ENCODE measurements at places on chromosomes 11 and 22. TPM values are rescaled to one million over a fixed set of nuclear protein-coding genes. Genes with fewer than 3 reads are reported as not detected.
A peak's percentile ranks its signal among the peaks of the same experiment; 100 is the strongest.

DNA sequence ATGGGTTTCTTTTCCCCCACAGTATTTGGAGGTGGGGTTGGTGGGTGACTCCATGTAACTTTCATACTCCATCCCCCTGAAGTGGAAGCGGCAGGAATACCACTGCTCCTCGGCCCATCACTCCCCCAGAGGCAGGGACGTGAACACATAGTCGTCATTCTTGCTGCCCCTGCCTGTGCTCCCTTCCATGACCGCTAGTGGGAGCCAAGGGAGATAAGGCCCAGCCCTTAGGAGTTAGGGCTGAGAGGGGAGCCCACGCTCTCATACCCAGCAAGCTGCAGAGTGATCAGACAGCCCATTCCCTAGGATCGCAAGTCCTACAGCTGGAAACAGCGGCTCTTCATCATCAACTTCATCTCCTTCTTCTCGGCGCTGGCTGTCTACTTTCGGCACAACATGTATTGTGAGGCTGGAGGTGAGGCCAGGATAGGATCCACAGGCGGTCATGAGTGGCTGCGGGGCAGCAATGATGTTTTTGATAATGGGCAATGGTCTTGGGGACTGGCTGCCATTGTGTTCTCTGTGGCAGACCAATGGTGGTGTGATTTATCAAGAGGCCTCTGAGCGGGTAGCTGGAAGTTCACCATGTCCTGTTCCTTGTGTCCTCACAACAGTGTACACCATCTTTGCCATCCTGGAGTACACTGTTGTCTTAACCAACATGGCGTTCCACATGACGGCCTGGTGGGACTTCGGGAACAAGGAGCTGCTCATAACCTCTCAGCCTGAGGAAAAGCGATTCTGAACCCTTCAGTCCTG lies 15.9 kb downstream of the RHOG start:
- no peak for DNase-seq

DNA sequence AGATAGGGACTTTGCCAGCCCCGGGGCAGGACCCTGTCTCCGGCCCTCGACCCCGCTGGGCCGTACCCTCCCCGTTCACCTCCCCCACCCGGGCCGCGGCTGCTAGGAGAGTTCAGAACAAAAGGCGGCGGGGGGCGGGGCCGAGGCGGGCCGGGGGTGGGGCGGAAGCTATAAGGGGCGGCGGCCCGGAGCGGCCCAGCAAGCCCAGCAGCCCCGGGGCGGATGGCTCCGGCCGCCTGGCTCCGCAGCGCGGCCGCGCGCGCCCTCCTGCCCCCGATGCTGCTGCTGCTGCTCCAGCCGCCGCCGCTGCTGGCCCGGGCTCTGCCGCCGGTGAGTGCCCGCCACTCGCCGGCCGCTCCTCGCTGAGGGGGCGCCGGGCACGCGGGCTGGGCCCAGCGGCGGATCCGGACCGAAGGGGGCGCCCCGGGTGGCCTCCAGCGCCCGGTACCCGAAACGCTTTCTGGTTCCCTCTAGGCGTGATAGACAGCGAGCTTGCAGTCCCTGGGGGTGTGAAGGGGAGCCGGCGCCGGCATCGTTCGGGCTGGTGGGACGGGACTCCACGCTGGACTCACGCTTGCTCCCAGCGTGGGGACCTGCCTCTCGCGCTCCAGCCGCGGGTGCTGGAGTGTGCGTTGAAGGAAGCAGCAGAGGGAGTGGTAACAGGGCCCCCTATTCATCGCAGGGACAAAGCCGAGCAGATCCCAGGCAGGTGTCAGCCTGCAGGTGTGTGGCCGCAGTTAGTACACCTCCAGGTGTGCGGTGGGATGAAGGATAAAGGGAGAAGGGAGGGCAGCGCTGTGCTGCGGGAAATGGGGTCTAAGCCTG lies at the start of gene MMP11:
Gene MMP11 (plus strand): TSS at position 201 of the 825 bp plus-strand sequence. CDS start 22 bp downstream, at position 223.
- no peak for DNase-seq

DNA sequence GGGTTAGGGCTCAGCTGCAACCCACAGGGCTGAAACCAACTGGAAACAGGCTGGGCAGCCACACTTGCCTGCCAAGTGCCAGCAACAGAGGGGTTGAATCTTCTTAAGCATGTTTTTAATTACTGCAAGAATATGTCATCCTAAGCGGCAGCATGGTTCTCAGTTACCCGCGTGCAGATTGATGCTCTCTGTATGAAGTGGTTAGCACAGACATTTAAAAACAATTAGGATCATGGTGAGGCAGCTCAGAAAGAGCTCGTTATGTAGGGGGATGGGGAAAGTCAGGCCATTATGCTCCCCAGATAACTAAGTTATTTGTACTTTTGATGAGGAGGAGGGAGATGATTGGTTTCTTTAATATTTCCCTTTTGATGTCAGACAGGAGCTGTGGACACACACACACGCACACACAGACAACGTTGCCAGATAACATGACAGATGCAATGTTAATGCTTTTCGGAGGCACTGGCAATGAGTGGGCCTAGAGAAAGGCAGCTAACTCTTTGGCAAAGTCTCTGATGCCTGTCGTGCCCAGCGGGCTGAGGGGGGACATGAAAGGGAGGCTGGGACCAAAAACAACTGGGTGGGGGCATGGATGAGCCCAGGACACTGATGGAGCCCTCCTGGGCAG lies 389.7 kb downstream of the NXPE2 start:
- no peak for DNase-seq

DNA sequence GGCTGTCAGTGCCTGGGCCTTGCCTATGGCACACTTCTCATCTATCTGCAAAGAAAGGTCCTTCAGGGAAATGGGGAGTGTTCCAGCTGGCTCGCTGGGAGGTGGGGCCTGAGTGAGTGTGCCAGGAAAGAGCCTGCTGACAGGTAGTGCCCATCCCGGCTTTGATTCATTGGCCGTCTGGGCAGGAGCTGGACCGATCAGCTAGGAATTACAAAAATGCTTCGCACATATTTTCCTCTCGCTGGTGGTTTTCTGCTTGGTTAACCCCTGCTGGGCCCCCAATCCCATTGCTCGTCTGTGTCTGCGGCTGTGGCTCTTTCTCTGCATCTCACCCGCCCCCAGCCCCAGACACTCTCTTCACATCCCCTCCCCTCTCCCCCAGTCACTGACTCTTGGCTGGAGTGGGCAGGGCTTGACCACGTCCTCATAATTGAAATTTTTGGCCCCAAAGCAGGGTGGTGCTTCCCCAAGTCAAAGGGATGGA lies 10.8 kb downstream of the LIF start:
- DNase-seq, result peak; percentile 88

- no peak for DNase-seq
These were observed 4.4 kb downstream of the PGGHG start for GRCh38 chr11:293271-293851.

- no peak for DNase-seq
These were observed 7.1 kb upstream of the BACE1-AS start for GRCh38 chr11:117284053-117284452.

The OR51B2 gene
- total RNA-seq, result not detected

DNA sequence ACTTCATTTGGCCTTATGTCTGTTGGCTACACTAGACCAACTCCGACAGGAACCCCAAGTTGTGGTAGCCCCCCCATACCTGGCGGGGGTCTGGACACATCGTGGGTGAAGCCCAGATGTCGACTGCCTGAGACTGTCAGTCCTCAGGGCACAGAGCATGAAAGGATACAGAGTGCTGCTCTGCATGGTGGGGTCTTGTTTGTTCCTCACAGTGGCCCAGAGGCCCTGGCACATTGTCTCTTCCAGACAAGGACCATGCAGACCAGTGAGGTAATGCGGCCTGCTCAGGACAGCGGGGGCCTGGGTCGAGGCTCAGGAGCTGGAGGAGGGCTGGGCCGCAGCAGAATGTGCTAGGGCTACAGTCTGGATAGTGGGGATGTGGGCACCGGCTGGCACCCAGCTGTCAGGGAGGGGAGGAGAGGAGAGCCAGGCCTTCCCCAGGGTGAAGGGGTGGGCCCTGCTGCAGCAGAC lies 14.6 kb downstream of the CAPN5 start:
- DNase-seq, result no peak

- no peak for DNase-seq
These were observed 3.8 kb downstream of the IFITM5 start for GRCh38 chr11:295351-296170.

DNA sequence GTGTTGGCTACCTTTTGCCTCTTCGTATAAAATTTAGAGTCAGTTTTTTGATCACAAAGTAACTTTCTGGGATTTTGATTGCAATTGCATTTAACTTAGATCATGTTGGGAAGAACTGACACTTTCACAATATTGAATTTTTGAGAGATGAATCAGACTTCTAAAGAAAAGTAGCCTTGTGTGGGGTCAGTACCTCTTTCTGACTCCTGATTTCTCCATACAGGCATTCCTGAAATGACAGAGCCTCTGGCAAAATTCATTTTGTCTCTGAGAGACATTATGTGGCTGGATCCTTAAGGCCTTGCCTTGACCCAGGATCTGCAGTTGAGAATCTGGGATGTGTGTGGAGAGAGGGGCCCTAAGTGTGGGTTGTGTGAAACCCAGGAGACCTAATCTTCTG lies 37.8 kb downstream of the PPFIBP2 start:
- DNase-seq, result peak; percentile 43

DNA sequence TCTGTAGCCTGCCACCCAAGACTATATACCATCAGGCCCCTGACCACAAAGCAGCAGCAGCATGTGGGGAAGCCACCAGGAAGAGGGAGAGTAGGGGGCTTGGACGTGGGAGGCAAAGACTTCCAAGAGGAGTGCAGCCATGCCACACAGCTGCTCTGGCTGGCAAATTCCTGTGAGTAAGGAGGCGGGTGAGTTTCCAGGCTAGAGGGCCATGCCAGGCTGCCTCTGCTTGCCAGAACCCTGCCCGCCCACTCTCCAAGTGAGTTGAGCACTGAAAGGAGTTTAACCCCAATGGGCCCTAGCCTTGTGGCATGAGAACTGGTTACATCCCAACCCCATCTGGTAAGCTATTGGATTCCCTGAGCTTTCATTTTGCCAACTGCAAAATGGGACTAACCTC lies 4.7 kb upstream of the DGAT2 start:
- DNase-seq, result no peak

The SLCO2B1 gene
- not detected for total RNA-seq

GRCh38 chr11:126083829-126084607 lies 21.4 kb upstream of the CDON start:
- DNase-seq, result no peak

DNA sequence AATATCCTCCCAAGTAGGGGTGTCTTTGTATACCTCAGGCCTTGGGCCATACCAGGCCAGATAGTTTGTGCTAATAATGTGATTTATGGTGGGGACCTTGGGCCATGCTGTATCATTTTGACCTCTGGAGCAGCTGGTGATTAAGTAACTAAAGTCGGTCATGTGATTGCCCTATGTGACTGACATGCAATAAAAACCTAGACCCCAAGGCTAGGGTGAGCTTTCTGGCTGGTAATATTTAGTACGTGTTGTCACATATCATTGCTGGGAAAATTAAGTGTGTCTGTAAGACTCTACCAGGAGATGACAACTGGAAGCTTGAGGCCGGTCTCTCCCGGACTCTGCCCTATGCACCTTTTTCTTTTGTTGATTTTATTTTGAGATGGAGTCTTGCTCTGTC lies 12.6 kb upstream of the TFIP11 start:
- no peak for DNase-seq

The OR2AG1 gene
- not detected for total RNA-seq

DNA sequence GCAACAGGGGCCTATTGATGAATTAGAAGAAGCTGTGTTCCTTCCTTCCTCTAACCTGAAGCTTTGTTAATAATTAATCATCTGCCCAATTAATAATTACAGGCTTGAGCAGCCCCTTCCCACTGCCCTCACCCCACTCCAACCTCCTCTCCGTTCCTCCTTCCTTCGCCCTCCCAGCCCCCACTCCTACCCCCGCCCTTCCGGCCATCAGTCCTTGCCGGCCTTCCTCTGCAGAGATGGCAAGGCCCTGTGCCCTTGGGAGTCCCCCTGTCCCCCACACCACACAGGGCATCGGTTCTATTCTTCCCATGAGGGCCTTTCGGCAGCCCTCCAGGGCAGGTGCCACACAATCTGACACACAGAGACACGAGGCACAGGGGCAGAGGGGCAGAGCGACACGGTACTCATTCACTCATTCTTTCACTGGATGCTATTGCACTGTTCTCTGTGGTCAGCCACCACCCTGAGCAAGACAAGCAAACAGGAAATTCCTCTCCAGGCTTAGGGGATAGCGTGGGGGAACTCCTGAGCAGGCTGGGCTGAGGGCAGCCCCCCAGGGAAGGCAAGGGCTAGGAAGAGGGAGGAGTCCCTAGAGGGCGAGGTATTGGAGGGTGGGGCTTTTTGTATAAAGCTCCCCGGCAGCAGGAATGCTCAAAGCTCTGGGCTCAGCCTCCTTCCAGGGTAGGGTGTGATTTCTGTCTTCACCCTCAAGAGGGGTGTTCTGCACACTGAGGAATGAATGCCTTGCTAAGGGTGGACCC lies 14.7 kb downstream of the MGAT3 start:
- peak; percentile 51 for DNase-seq

The FAM180B gene
- not detected for total RNA-seq

The MUC15 gene
- total RNA-seq, result not detected

- no peak for DNase-seq
These were observed 9.7 kb downstream of the TUB start for GRCh38 chr11:8090756-8091155.

- no peak for DNase-seq
These were observed 12.8 kb downstream of the FBXO7 start for GRCh38 chr22:32487461-32487860.

- no peak for DNase-seq
These were observed 31.4 kb downstream of the TOLLIP start for GRCh38 chr11:1277936-1278512.

- DNase-seq, result no peak
These were observed 67.6 kb downstream of the MPPED1 start for GRCh38 chr22:43479301-43479950.

The IFITM1 gene
- total RNA-seq, result 24.2 TPM

The DEUP1 gene
- total RNA-seq, result not detected

DNA sequence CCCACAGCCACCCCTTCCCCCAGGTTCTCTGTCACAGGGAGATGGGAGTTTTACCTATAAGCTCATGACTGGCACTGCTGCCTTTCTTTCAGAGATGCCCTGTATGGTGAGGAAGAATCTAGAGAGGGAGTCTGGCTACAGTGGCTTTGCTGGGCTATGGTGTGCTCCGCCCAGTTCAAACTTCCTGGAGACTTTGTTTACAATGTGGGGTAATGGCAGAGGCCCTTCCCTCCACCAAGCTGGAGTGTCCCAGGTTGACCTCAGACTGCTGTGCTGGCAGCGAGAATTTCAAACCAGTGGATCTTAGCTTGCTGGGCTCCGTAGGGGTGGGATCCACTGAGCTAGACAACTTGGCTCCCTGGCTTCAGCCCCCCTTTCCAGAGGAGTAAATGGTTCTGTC lies 143.5 kb downstream of the MSANTD4 start:
- DNase-seq, result no peak

The KDM4D gene
- total RNA-seq, result 0.90 TPM

DNA sequence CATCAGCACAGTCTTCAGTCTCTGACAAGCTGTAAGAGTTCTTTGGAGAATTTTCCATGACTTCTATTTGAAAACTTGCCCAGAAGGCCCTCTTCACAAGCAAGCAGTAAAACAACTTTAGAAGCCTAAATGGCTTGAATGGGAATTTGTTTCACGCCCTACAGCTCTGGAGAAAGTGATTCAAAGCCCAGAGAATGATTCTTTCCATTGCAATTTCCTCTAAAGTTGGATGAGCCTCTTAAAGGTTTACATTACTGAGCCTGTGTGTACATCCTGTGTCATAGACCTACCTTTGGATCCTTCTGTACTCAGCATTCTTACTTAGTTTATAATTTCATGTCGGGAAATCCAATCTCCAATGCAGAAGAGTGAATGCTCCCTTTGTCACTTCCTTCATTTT lies 6.8 kb upstream of the OR8B3 start:
- DNase-seq, result peak; percentile 62
